Hepatic stellate cell (primary cell): ENCODE measurements at places on chromosomes 4 and X.

DNA sequence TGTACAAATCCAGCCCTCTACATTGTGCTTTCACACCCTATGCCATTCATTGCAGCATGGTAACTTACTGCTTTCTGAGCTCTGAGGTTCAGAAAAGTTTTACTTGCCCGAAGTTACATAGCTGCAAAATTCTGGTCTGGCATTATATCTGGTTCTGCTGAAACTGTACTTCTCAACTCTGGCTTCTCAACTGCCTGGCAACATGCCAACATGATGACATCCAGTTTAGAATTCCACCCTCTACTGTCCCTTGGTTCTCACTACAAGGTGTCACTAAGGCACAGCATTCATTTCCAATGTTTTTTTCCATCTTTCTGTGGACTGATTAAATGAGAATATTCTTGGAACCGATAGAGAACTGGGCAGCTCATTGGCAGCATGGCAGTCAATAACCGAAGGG, 242.9 kb upstream of the PRPS2 start:
- DNase-seq, result no peak

DNA sequence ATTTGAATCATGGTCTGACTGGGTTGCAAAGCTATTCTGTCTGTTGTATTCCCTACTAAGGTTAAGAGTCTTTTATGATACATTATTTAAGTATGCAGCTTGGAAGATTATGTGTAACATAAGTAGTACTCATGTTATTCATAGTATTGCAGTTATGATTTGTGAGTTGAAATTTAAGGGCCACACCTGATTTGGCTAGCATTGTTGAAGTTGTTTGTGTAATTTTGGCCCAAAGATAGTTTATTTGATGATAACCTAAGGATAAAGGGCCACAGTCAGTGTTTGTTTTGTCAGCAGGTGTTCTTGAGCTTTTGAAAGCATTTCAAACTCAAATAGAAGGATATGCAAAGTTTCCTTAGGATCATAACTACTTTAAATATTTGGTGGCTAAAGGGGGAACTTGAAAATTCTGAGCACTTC, 38.9 kb downstream of the NUDT9 start:
- DNase-seq, result no peak

DNA sequence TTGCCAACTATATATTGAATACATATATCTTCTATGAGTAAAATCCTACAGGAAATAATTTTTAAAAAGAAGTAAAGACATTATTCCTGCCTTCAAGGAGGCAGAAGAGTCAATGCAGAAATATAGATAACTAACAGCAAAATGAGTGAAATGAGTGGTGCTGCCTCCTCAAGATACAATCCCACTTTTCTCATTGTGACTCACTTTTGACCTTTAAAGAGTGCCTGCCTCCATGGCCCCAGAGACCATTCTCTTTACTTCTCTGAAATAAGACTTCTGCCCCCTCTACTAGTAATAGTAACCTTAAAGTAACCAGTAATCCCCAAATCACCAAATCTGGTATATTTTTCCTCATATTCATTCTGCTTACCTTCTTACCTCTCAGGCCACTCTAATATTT, 15.5 kb downstream of the SLC10A7 start:
- DNase-seq, result no peak

GRCh38 chr4:74291471-74291870, 16.8 kb upstream of the EPGN start:
- no peak for DNase-seq

GRCh38 chr4:99013402-99013843, 17.9 kb downstream of the METAP1 start:
- DNase-seq, result peak; percentile 5

DNA sequence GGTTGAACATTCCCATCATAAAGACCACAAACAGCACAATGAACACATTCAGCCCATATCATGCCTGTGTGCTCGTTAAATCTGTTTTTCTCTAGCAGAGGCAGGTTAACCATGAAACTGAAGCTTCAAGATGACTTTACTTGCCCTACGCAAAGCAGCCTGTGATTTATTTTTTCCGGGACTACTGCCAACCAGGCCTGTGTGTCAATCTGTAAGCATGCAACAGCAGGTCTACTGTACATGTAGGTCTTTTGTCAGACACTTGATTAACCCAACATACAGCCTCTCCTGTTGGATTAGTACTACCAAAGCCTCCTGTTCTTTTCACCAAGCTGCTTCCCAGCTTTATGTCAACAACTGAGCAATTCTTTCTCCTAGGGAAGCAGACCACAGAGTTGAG, 85.5 kb upstream of the ACSL1 start:
- no peak for DNase-seq

GRCh38 chrX:132563976-132564375, 75.1 kb upstream of the MBNL3 start:
- no peak for DNase-seq

GRCh38 chrX:38426785-38427184, 74.4 kb downstream of the OTC start:
- no peak for DNase-seq

DNA sequence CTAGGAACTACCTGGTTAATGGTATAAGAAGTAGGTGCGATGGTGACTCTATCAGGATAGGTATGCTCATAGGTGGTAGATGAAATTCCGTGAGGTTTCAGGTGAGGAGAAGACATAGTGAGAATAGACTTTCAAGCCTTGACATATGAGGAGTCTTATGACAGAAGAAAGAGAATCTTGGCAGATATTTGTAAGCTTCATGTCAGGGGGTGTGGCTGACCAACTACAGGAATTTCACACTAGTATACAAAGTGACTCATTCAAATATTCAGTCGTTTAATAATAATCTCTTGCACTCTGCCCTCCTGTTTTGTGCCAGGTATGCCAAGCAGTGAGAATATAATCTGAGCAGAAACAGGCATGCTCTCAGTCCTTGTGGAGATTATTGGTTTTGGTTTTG, 22.8 kb downstream of the PACRGL start:
- no peak for DNase-seq

GRCh38 chr4:138724530-138724929, 291.1 kb upstream of the NOCT start:
- no peak for DNase-seq

- no peak for DNase-seq
Measured at GRCh38 chr4:1240721-1241465, 8.0 kb downstream of the CTBP1 start.
